Stimulated activated CD4-positive, alpha-beta T cell treated with anti-CD3 and anti-CD28 coated beads, TNF-alpha, amount 100 ng/mL, for 48 hours (primary cell): ENCODE measurements at places on chromosomes 7 and 10.

GRCh38 chr10:22252801-22253579 lies 35.2 kb upstream of the EBLN1 start:
- DNase-seq = no peak

- DNase-seq = no peak
These were observed 118.7 kb downstream of the ZNF365 start for GRCh38 chr10:62492870-62493180.

DNA sequence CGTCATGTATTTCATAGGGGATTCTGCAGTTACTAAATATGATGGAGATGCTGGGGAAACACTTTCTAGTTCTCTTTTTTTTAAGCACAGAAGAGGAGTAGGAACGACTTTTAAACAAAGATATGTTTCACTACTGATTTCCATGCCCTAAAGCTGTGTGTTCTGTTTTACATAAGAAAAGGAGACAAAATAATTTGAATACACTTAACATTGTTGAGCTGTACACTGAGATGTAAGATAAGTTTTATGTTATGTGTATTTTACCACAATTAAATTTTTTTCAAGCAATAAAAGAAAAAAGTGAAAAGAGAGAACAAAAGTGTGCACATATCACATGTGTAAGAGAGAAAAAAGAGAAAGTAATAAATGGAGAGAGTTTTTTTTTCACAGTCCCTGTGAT lies 408.2 kb downstream of the PHTF2 start:
- no peak for DNase-seq

- DNase-seq = no peak
These were observed 28.2 kb downstream of the PUS7 start for GRCh38 chr7:105493923-105494315.

GRCh38 chr10:69643779-69644657 lies 14.0 kb downstream of the FAM241B start:
- DNase-seq = no peak

DNA sequence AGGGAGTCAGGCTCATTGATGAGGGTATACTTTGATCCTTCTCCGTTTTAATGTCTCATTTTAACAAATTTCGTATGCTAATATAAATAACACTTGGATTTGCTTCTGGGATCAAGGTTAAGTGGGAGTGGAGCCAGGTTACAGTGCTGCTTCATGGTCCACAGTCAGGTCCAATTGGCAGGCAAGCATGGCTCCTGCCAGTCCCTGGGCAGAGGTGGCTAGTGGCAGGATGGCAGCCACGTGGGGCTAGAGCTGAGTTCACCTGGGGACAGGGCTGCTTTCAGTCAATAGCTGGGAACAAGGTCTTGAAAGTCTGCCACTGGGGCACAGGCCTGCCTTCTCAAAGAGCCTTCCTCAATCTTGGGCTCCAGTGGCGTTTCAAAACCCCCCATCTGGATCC lies 16.0 kb upstream of the VWA2 start:
- no peak for DNase-seq

DNA sequence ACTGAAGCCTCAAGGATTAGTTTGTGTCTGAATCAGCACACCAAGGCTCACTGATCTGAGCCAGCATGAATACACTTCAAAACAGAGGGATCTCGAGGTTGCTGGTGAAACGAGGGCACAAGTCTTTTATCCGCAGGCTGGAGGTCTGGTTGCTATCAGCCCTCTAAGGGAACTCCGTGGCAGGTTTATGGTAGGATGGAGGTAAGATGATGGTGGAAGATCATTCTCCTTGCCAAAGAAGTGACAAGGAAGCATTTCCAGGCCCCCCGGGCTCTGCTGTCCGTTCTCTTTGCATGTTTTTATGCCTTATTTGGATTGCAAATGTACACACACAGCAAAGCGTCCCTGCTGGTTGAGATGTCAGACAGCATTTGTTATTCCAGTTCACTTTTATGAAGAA lies 268.3 kb downstream of the ARHGAP12 start:
- DNase-seq = no peak

- peak; percentile 40 for DNase-seq
These were observed 15.1 kb upstream of the NME8 start for GRCh38 chr7:37833107-37833817.

DNA sequence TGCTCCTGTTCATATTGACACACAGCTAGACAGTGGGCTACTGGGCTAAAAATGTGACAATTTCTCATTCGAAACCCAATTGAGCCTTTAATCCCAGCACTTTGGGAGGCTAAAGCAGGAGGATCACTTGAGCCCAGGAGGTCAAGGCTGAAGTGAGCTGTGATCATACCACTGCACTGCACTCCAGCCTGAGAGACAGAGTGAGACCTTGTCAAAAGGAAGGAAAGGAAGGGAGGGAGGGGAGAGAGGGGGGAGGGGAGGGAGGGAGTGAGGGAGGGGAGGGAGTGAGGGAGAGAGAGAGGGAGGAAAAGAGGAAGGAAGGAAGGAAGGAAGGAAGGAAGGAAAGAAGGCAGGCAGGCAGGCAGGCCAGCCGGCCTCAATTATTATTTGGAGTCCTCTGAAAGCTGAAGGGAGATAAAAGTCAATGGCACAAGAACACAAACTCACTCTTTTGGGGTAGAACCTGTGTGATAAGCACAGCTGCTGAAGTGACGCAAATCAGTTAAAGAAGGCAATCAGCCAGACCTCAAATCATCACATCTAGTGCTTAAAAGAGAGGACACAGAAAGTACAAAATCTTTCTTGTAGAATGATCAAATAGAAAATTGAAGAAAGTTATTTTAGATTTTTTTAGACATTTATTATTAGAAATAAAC lies 98.1 kb downstream of the CCDC71L start:
- no peak for DNase-seq

DNA sequence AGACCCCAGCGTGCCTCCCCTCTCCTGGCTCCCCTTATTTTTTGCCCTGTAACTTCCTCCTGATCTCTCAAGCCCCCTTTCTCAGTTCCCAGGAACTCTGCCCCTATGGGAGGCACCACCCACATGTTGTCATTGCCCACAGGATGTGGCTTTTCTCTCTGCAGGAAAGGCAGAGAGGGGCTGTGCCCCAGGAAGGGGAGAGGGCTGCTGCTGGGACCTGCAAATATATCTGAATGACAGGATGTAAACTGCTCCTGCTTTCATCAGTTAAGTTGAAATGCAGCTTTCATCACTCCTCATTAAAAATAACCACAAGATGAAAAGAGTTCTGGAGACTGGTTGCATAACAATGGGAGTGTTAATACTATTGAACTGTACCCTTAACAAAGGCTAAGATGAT lies 103.3 kb downstream of the CLEC2L start:
- DNase-seq = no peak

DNA sequence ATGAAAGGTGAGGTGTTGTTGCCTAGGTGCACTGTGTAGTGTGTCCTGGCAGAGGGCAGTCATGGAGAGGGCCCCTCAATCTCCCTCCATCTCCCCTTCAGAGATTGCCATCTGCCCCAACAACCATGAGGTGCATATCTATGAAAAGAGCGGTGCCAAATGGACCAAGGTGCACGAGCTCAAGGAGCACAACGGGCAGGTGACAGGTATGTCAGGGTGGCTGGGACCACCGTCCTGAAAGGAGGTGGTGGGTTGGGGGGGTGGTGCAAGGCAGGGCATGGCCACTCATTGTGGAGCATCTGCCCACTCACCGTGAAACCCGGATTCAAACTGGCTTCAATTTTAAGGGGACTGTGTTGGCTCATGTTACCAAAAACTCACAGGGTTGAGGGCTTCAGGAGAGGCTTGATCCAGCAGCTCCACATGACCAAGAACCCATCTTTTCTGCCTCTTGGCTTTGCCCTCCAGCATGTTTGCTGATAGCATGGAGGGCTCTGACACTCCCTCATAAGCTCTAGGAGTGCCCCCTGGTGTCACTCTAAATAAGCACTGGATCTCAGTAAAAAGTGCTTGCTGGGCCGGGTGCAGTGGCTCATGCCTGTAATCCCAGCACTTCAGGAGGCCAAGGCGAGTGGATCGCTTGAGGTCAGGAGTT lies 12.2 kb downstream of the ARPC1B start:
- DNase-seq = no peak

DNA sequence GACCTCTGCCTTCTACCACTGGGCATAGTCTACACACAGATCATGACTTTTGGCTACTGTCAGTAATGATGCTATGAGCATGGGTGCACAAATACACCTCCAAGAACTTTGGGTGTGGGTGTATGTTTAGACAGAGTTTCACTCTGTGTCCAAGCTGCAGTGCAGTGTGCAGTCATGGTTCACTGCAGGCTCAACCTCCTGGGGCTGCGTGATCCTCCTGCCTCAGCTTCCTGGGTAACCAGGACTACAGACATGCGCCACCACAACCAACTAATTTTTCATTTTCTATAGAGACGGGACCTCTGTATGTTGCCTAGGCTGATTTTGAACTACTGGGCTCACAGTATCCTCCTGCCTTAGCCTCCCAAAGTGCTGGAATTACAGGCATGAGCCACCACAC lies 194.4 kb downstream of the NSUN6 start:
- no peak for DNase-seq

- DNase-seq = no peak
These were observed 21.3 kb upstream of the LIPM start for GRCh38 chr10:88781206-88781605.

- no peak for DNase-seq
These were observed 144.9 kb upstream of the HDAC9 start for GRCh38 chr7:18350678-18351077.

GRCh38 chr10:46227936-46228562 lies 58.7 kb upstream of the ANTXRL start:
- DNase-seq = no peak

DNA sequence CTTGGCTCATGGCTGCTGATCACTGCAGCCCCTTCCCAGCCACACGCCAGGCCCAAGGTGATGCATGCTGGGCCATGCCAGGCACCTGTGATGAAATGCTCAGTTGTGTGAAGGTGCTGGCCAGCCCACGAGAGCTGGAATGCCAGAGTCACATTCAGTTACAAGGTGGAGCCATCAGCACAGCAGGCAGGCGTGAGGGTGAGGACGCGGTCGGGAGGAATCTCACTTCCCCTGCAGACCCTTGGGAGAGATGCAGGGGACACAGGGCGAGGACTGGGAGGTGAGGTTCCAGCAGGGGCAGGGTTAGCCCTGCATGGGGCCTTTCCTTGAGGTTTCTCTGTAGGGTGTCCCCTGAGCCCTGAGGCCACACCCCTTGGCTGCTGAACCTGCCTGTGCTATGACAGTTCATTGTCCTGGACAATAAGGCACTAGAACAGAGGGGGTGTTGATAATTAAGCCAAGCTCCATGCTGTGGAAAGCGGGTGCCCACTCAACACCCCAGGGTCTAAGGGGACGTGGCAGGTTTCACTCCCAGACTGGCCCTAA lies 82.4 kb downstream of the ADARB2 start:
- no peak for DNase-seq

DNA sequence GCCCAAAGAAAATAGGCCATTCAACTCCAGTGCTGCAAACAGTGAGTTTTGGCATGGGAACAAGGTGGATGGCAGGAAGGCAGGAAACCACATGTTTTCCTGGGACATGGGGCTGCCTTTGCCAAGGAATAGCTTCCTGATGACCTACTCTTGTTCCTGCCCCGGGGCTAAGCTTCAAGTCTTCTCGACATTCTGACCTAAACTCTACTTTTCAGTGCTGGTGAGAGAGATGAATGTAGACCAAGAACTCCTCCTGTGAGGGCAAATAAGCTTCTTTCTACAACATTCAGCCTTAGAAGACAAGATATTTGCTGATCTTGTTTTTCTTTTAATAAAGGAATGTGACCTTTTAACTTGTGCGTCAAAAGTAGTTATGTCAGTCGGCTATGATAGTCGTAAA lies 199.0 kb downstream of the GPR37 start:
- DNase-seq = no peak

DNA sequence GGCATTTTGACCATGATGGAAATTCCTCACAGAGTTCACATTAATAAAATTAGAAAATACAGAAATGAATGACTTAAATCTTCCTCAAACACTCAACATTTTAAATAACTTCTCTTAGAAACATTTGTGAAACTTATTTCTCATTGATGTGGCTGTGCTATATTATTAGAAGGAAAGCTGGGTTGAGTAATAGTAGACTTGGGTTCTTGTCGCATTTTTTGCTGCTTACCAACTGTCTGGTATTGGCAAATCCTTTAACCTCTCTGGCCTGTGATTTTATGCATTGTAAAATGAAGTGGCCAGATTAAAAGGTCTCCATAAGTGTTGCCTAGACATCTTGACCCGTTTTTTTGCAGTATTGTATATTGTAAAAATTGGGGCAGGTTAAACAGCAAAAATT lies 66.5 kb downstream of the VPS50 start:
- no peak for DNase-seq

GRCh38 chr7:71710442-71710841 lies 578.5 kb downstream of the GALNT17 start:
- DNase-seq = no peak

GRCh38 chr10:15464381-15464780 lies 93.3 kb upstream of the FAM171A1 start:
- no peak for DNase-seq

DNA sequence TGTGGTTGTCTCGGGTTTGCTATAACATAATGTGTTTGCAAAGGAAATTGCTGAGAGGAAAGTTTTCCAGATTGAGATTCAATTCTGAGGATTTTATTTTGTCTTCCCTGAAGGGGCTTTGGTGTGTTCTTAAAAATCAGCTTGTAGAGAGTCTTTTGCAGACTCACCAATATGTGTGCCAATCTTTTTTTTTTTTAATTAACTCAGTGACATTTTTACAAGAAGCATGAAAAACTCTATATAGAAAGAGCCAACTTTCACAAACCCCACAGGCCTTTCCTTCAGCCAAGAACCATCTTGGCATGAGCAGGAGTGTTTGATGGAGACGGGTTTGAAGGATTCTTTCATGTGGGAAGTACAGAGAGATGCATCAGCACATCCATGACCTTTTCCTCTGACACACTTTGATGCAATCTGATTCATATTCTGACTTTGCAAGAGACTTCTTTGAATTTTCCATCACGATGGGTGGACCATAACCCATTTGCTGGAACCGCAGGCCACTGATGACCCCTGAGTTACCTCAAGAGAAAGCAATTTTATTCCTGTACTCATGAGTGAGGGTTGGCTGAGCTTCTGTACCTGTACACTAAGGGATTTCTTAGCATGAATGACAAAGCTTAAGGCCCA lies 892.6 kb downstream of the XPNPEP1 start:
- no peak for DNase-seq

GRCh38 chr10:16497911-16498310 lies 23.8 kb downstream of the C1QL3 start:
- no peak for DNase-seq
